ENCODE measurements at places on chromosomes 6 and 20.

GRCh38 chr20:19769507-19769906 is 11.4 kb downstream of the RIN2 start:
- DNase-seq = no peak

DNA sequence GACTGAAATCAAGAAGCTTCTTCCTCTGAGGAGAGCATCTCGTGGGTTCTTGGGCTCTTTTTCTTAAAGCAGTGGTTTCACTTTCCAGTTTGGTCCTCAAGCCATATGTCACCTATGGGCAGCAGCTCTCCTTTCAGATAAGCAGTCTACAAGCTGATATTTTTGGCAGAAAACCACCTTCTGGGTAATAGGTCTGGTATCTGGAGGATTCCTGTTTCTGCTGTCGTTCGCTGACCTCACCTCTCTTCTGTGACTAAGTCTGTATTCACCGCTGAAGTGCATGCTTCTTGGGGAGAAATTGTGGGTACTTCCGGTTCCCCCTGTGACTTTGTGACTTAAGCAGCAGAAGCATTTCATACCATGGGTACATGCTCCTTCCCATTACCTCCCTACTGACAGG is 193.6 kb downstream of the EDN1 start:
- peak; percentile 97 for DNase-seq

DNA sequence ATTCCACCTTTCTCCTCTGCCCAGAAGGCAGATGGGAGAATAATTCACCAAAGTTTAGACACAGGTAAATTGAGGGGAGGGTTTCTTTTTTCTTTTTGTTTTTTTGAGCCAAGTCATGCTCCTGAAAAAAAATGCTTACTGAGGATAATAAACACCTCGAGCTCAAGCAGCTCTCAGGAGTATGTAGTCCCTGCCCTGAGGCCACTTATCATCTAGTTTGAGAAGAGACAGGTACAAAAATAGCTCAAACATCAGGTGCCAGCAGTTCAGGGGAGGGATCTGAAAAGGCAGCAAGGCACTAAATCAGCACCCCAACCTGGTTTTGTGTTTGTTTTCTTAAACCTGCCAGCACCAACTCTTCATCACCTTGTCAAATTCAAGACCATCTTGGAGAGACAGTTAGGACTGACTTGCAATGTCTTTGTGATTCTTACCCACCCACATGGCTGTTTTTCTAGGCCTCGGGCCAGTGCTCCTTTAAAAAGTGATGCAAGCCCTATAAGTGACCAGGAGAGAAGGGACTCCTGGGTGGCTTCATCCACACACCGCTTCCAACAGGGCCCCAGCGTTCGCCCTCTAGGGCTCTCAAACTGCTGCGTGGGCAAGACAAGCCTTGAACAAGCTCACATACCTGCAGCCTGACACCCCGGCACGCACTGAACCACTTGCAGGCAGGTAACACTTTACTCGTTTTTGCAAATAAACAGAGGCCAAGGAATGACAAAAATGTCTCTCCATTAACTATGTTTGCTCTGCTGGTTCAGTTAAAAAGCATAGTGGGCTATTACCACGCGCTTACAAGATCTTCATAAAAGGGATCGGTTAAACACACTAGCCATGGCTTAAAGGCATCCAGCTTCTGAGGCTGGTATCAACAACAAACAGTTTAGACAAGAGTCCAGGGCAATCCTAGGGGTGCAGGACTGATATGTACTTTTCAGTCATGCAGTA is 13.9 kb downstream of the JAG1 start:
- peak; percentile 58 for DNase-seq

DNA sequence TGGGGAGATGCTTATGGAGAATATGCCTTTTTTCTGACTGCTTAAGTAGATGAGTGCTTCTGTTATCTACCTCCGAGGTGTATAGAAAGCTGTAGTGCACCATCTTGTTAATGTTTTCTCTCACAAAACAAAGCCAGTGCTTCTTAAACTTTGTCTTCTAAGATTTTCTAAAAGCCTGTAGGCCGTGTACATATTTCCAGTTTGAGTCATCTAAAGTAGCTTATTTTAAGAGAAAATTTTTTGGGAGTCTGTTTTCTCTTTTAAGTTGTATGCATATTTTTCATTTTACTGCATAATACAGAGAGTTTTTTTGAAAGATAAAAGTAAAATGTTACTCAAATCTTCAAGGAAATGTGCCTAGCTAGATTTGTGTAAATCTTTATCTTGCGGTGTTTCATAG is 151.7 kb downstream of the GRIK2 start:
- peak; percentile 69 for DNase-seq

DNA sequence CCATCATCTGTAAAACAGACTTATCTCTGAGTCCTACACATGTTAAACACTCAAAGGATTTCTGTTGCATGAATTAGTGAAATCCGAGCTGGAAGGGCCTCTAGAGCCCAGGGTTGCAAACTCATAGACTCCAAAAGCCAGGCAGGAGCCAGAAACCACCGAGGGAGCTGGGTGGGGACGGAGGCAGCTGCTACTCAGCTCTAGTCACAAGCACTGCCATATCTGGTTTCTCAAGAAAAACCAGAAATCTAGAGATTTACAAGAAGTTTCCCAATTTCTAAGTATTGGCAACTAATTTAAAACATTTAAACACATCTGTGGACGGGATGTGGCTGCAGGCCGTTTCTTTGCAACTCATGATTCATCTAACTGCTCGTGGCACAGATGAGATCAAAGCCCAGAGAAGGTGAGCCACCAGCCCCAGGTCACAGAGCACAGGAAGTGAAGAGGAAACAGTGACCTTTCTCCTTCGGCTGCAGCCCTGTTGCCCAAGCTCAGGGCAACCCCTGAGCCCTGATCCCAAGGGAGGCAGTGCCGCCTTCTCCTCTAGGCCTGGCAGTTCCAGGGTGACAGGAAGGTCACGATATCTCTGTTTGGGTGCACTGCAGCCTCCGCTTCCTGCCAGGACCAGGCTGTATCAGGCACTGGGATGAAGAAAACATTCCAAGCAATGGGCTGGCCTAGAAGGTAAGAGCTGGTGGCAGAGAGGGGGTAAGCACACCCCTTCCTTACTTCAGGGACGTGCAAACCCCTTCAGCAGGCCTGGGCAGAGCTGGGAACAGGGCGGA is 26.4 kb upstream of the PTGIS start:
- peak; percentile 55 for DNase-seq

DNA sequence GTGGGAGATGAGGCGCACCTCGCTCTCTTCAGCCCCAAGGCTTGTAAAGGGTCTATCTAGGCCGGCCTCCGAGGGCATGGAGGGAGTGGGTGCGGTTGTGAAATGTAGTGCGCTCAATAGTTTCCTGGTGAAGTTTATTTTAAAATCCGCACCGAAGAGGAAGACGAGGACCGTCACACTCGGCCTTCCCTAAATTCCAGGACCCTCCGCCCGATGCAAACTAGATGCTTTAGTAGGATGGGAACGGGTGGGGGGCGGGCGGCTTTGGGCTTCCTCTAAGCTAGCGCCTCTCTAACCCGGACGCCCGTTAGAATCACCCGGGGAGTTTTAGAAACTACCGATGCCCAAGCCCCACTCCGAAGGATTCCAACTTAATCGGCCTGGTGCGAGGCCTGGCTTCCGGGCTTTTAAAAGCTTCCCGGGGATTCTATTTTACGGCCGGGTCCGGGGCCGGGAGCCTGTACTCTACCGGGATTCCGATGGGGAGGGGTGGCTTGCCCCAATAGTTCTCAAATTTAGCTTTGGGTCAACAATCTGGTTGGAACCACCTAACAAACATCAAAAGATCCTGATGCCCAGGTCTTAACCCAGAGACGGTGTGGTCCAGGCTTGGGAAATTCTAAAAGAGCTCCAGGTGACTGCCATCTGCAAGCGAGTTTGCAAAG is 548 bp upstream of the BCAS4 start:
- no peak for DNase-seq

DNA sequence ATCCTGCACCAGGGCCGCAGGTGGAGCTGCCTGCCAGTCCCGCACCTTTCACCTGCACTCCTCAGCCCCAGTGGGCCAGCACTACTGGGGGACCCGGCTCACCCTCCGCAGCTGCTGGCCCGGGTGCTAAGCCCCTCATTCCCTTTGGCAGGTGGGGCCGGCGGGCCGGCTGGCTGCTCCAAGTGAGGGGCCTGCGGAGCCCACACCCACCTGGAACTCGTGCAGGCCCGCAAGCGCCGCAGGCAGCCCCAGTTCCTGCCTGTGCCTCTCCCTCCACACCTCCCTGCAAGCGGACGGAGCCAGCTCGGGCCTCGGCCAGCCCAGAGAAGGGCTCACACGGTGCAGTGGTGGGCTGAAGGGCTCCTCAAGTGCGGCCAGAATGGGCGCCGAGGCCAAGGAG is 199.0 kb upstream of the HS3ST5 start:
- no peak for DNase-seq

DNA sequence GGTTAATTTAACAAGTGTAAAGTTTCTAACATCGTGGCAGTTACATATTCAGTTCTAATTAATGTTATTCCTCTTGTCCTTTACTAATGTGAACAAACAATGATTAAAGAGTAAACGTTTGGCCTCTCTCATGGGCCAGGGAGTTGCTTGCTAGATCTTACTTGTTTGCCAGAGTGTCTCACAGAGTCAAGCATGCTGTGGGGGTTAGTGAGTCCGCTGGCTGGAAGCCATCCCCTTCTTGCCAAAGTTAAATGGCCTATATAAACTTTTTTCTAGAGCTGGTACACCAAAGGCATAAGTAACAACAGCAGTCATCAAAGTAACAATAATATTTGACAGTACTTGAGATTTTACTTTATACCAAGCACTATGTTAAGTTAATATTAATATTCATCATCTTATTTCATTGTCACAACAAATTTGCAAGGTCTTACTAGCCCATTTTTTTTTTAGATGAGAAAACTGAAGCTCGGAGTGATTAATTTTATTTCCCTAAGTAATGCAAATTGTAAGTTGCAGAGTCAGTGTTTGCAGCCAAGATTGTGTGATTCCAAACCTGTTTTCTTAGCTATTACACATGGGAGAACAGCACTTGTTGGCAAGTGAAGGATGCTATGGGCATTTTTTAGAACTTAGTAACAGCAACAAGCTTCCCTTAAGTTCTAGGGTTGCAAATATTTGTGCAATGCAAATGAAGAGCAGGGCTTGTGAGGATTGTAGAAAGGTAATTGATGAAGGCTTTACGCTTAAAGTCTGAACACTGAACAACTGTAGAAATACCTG is 224.5 kb downstream of the RFPL4B start:
- DNase-seq = peak; percentile 50

DNA sequence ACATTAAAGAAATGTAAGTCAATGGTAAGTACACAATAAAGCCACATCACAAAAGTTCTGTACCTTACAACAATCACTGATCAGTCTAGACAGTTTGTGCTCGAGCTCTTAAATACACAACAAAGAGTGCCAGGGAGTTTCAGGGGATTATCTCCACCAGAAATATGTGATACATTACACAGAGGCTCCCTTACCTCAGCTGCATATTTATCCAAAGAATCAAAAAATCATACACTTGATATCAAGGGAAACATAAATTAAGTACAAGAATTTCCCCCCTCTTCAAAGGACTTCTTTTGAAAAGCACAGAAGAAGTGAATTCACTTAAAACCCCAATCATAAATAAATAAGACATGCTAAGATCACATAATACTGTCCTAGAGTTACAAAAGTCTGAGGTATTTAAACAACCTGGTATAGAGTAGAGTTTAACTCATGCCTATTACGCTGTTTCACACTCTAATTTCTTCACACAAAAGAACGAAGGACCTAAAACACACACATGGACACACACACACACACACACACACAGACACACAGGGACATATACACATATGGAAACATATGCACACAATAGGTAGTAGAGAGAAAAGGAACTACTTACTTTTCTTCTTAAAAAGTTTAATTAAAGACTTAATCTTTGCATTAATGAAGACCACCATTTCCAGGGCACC is 528 bp downstream of the NHSL1 start:
- DNase-seq = no peak

DNA sequence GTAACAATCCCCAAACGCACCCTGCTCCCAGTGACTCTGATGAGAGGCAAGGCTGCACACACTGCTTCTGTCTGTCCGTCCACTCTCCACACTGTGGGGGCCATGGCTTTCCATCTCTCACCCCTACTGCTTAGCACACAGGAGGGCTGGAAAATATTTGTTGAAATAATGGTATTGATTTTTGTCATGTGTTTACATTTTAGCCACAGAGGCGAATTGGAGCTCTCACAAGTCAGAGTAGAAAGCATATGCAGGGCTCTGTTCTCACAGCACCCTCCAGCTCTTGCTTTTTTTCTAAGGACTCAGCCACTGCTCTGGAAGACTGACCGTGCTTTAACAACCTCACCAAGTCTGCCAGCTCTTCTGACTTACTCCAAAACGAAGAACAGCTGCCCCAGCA is 273.8 kb downstream of the GMDS start:
- DNase-seq = no peak

- DNase-seq = no peak
These were observed 50.1 kb downstream of the CTCFL start for GRCh38 chr20:57474816-57475215.

DNA sequence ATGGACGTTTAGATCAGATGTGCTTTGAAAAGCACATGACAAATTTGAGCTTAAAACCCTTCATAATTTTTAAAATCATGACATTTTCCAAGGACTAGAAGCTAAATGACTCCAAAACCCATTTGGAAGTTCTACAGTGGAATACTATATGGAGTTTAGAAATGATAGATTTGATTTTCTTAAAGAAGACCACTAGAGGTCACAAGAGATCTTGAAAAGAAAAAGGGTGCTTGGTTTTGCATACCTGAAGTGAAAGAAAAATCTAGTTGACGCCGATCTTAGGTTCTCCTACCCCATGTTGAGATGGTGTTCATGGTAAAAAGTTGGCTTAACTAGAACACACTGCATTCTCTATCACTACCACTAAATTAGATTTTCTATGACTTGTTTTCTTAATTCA is 31.5 kb downstream of the CFAP61 start:
- peak; percentile 24 for DNase-seq

- peak; percentile 67 for DNase-seq
These were observed 57.9 kb downstream of the SYNJ2 start for GRCh38 chr6:158039571-158040050.

DNA sequence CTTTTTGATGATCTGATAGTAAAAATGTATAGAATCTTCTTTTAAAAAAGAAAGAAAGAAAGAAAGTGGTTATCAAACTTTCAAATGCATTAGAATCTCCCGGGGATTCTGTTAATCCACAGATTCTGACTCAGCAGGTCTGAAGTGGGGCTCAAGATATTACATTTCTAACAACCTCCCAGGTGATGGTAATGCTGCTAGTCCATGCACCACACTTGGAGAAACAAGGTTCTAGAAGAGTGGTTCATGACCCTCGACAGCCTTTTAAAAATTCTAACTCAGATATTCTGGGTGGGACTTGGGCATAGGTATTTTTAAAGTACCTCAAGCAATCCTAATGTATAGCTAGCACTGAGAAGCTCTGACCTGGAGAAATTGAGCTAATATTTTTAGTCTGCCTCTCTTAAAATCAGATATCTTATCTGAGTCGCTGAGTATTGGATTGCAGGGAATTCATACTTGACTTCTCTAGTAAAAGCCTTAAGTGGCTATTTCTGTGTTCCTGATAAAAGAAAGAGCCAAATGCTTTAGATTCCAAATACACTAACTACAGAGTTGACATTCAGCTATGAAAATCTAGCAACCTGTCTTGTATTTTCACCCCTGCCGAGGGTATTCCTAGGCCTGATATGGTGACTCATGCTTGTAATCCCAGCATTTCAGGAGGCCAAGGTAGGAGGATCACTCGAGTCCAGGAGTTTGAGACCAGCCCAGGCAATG is 252.4 kb downstream of the PHACTR1 start:
- no peak for DNase-seq

GRCh38 chr6:133997267-133997666 is 44.2 kb downstream of the TBPL1 start:
- DNase-seq = no peak

- DNase-seq = no peak
These were observed 1.6 kb upstream of the APMAP start for GRCh38 chr20:24994186-24994465.
